Hematopoietic multipotent progenitor cell treated with erythropoietin and hydrocortisone succinate and interleukin-3 and kit ligand, for 15 days (in vitro differentiated cells): ENCODE measurements at places on chromosomes 2 and 18.

DNA sequence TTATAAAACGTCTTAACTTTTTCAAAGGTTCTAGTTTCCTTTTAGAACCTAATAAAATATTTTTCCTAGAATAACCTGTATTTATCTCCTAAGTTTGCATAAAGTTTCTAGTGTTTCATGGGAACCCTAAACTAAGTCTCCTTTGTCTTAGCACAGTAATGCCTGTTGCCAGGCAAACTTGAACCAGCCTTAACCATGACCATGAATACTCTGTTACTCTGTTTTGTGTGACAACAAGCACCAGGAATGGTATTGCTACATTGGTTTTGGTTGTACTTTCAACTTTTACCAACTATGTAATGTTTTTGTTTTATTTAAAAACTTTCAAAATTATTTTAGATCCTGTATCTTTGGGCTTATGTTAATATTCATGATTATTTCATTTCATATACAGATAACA is 137.6 kb downstream of the CERS6 start:
- DNase-seq, result no peak

GRCh38 chr2:67234440-67234839 is 162.7 kb upstream of the ETAA1 start:
- no peak for DNase-seq

DNA sequence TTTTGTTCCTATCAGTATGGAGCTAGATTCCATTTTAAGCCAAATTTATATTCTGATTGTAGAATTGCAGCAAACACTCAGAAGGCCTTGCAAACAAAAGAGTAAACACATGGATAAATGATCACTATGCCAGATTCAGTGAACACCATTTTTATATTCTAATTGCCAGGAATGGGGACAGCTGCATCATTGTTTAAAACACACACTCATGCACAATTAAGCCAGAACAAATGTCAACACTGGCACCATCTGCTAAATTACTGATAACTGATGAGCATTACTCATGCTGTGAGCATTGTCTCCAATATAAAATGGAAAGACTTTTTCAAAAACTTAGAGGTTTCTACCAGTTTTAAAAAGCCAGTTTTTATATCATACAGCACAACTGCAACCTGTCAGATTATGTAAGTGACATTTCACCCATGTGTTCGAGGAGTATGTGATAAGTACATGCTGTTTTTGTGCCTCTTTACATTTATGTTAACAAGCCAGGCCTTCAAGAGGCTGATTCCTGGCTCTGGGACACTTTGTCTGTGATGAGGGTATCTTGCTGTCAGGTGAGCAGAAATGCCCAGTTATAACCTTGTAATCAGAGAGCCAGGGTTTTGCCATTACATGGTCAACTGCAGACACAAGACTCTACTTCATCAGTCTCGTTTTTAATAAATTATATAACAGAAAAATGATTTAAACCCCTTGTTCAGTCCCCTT is 4.4 kb upstream of the ST8SIA5 start:
- DNase-seq, result no peak

- DNase-seq, result no peak
Observed at GRCh38 chr2:172938713-172939375, 136.8 kb upstream of the MAP3K20 start.
